ENCODE measurements at places on chromosomes 13 and 19.

GRCh38 chr13:113432506-113433270 is 20.6 kb downstream of the ADPRHL1 start:
- no peak for DNase-seq

- no peak for DNase-seq
Measured at GRCh38 chr13:32589471-32589870, 3.2 kb downstream of the PDS5B start.

DNA sequence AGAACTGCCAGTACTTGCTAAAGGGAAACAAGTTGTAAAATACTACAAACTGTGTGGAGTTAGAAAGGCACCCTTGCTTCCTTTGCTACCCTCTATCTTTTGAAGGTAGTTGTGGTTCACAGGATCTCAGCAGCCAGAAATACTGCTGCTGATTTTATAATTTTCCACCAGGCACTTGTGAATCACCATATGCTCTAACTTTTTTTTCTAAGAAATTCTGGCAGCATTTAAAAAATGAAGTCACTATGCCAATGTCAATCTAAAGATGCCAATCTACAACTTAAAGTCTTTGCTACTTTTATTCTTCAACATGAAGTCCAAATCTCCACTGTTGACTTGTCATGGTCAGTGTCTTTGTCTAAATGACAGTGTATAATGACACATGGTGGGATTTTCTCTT is 327.7 kb downstream of the ITGBL1 start:
- DNase-seq: no peak

- DNase-seq: no peak
Measured at GRCh38 chr13:83272652-83273240, 609.5 kb downstream of the SLITRK1 start.
